ENCODE measurements at places on chromosomes 5 and 9.
A peak's percentile ranks its signal among the peaks of the same experiment; 100 is the strongest.

DNA sequence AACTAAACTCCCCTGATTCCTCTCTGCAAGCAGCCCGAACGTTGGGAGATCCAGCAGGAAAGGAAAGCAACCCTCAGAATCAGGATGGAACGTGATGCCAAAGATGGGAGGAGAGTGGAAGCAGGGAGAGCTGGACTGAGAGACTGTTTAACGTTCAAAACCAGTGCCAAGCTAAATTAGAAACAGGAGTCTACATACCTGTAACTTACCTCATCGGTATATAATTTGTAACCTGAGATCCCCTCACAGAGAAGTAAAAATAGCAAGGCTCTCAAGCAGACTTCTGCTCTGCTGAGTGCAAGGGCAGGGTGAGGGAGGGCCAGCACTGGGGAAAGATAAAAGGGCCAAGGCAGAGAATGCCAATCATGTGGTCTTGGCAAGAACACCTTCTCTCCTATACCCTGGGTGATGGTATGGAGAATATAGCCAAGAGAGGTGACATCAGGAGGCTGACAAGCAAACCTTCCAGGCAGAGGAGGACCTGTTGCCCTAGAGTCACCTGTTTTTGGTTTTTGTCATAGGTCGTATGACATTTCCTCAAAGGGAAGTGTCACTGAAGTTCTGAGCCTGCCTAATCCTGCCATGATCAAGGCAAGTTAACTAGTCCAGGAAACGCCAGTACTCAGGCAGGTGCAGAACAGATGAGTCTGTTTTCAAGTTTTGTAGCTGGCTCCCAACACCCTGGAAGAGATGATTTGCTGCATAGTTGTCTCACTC lies 472.0 kb downstream of the NFIB start:
- DNase-seq, result no peak

- peak; percentile 73 for DNase-seq
Observed at GRCh38 chr5:180599590-180599914, 8.3 kb upstream of the SCGB3A1 start.

- DNase-seq, result no peak
Observed at GRCh38 chr9:111065414-111065813, 27.1 kb upstream of the LPAR1 start.

DNA sequence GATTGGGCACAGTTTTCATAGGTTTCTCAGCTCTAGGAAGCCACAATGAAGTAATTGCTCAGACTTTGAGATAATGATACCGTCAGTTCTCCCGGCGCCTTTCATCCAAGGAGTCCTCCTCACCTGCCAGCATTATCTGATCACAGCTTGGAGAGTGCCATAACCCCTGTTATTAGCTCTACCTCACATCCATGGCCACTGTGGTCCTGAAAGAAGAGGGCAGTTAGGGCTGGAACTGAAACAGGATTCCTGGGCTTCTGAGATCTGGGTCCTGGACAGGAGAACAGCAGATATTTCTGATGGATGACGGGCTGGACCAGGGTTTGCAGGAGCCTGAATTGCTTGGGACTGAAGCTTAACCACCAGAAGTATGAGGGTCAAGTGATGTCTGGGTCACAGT lies 13.5 kb downstream of the RGS3 start:
- no peak for DNase-seq

- peak; percentile 92 for DNase-seq
Observed at GRCh38 chr5:73451224-73452130, 2.9 kb upstream of the FOXD1 start.

DNA sequence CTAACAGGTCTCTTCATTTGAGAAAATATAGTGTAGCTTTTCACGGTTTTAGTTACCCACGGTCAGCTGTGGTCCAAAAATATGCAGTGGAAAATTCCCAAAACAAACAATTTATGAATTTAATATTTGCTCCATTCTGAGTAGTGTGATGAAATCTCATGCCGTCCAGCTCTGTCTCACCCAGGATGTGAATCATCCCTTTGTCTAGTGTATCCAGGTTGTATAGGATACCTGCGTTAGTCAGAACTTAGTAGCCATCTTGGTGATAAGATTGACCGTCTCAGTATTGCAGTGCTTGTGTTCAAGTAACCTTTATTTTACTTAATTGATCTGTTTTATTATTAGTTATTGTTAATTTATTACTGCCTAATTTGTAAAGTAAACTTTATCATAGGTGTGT lies 41.1 kb downstream of the NDUFS4 start:
- no peak for DNase-seq

- DNase-seq, result no peak
Observed at GRCh38 chr5:107373549-107374263, 297.0 kb downstream of the EFNA5 start.

GRCh38 chr5:118070041-118070440 lies 918.3 kb downstream of the DTWD2 start:
- DNase-seq, result no peak

DNA sequence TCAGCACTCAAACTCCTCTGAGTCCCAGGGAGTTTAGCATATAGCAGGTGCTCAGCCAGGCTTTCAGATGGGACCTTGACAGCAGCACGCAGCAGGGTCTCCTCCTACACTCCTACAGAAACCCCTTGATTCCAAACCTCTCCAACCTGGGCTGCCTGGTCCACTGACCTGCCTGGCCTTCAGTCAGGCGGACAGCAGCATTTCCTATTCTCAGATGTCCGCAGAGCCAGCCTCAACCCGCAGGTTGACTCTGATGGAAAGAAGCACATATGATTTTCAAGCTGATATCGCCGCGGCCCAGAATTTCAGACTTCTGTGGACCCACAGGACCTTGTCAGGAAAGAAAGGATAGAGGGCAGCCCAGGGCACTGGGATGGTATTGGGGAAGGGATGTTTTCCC lies 5.3 kb upstream of the SLC25A48 start:
- no peak for DNase-seq

GRCh38 chr5:175378444-175379028 lies 65.4 kb downstream of the DRD1 start:
- no peak for DNase-seq

GRCh38 chr5:15500325-15501001 lies 483 bp downstream of the FBXL7 start:
- peak; percentile 91 for DNase-seq

Data from mesenteric fat pad (tissue), 1 donor.